ENCODE measurements at places on chromosomes 11 and 22. TPM values are rescaled to one million over a fixed set of nuclear protein-coding genes. Genes with fewer than 3 reads are reported as not detected.

Gene PANX3
- total RNA-seq: not detected

Gene PRR33
- not detected for total RNA-seq

Gene OR8H2
- total RNA-seq: not detected

Gene KIRREL3
- total RNA-seq: 17.8 TPM

Gene HBB
- total RNA-seq: not detected

Gene OR8G1
- total RNA-seq: not detected

Gene MMP12
- not detected for total RNA-seq

Gene TESMIN
- 4.7 TPM for total RNA-seq

Gene LTBP3
- 46.3 TPM for total RNA-seq

Gene OR51B2
- not detected for total RNA-seq

Gene SBF1
- 82.1 TPM for total RNA-seq

Gene USP2
- total RNA-seq: 0.11 TPM

Gene COMT
- 192 TPM for total RNA-seq

Gene TTLL12
- 37.7 TPM for total RNA-seq

Gene MS4A6E
- total RNA-seq: not detected

Gene C11orf52
- 8.1 TPM for total RNA-seq

Gene LRRC75B
- 8.2 TPM for total RNA-seq

Gene ZNF280A
- total RNA-seq: not detected

Gene MB
- not detected for total RNA-seq

Gene ARHGEF17
- total RNA-seq: 47.6 TPM

Gene SPA17
- 2.7 TPM for total RNA-seq

Gene SYCE3
- not detected for total RNA-seq

Gene BAIAP2L2
- under 0.01 TPM for total RNA-seq

Gene RASL10A
- total RNA-seq: under 0.01 TPM

Measured in placental epithelial cell (primary cell).